ENCODE measurements at places on chromosomes 13 and 19.

- no peak for DNase-seq
Measured at GRCh38 chr13:93246069-93246468, 19.5 kb downstream of the GPC6 start.

DNA sequence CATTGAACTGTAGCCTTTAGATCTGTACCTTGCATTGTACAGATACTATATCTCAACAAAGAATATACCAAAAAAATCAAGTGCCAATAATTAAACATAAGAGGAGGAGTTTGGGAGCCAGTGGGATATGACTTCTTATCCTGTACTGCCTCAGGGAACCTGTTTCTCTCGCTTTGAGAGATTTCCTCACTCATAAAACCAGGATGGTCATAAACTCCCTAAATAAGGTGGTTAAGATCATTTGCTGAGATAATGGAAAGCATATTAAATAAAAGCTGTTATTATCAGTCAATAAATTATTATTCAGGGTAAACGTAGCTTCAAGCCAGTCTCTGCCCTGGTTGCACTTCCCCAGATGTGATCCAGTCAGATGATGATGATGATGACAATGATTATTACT is 17.0 kb downstream of the OPA3 start:
- no peak for DNase-seq

DNA sequence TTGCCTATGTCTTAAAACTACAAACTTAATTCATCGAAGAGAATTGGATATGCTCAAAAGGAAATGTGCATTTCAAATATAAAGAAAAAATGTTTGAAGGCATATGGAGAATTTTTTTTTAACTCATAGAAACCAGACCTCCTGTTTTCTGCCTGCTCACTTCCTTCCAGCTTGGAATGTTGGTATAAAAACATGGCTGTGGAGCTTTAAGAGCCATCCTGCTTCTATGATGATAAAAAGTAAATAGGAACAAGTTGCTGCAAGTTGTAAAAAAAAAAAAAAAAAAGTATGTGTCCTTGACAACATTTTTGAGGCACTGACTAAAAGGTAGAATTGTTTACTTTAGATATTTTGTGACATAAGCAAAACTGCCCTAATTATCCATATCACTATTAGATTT is 1230.7 kb downstream of the PCDH9 start:
- no peak for DNase-seq

DNA sequence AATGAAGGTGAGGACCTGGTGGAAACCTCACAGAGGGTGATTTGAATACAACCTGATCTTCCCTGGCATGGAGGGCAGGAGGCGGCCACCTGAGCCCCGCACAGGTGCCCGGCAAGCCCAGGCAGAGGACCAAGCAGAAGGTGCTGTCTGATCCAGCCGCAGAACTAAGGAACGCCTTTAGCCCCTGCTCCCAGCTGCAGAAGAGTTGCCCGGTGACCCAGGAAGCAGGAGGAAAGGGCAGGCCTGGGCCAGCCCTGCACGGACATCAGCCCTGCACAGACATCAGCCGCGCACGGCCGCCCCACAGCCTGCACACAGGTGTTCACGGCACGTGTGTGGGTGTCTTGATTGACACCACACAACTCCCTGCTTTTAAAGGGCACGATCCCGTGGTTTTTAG is 43.1 kb downstream of the RASA3 start:
- no peak for DNase-seq

DNA sequence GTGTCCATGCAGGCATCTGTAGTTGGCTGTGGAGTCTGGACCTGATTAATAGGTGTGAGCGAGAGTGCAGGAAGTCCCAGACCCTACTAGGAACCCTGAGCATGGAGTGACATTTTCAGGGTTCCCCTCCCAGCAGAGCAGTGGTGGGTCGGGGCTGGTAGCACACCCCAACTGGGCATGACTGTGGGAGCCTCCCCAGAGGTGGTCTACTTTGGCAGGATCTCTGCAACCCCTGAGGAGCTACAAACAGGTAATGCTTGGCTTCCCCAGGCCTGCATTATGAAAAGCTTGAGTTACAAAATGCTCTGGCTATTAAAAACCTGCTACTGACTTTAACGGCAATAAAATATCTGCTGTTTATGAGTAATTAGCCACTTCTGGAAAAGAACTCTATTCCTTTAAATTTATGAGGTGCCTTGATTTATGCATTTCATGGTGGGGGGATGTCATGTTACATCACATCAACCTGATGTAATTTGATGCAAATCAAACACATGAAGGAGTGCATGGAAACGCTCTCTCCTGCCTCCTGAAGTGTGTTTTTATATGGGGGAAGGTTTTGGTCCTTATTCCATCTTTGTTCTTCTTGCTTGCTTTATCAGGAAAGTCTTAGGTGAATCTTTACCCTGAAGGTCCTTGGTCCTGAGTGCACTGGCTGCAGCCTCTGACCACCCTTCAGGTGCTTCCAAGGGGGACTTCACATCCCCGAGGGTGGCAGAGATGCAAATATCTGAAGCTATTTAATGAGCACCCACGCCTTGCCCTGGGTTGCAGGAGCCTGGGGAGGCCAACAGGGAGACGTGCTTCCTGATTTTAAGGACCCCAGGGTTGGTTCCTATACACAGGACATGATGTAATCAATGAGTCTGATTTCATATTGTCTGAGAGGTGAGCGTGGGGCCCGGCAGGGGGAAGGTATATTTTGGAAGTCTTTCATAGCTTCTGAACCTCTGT is 54.0 kb downstream of the ZNF536 start:
- no peak for DNase-seq
